ENCODE measurements at places on chromosomes 5 and 9.
A peak's percentile ranks its signal among the peaks of the same experiment; 100 is the strongest.

DNA sequence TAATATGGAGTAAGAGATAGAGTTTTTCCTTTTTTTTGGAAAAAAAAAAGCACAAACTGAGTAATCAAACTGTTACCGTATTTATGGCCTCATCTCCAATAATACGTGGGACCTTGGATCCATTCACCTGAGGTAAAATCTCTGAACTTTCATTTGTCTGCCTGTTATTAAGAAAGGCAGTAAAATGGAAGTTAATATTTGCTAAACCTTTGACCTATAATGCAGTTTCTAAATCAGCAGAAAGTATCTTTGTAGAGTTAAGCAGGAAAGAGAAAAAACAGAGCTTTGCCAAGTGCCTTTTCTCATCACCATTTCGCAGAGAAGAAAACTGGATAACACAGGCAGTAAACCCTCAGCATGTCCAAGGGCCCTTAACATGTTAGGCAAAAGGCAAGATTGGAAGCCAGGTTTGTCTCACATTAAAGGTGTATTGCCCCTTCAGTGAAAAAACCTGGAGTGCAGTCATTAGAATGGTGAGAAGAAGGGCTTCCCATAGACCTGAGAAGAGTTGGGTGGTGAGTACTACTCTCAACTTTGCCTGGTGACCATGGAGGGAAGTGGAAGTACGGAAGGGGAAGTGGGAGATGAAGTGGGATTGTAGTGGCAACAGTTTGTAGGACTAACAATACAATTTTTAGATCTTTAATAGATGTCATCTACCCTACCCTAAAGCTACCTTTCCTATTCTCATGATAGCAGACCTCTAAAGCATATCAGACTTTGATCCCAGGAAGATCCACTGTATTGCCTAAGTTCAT lies 65.4 kb upstream of the GRAMD2B start:
- no peak for DNase-seq

GRCh38 chr5:53407373-53407772 lies 73.1 kb upstream of the FST start:
- DNase-seq: no peak

DNA sequence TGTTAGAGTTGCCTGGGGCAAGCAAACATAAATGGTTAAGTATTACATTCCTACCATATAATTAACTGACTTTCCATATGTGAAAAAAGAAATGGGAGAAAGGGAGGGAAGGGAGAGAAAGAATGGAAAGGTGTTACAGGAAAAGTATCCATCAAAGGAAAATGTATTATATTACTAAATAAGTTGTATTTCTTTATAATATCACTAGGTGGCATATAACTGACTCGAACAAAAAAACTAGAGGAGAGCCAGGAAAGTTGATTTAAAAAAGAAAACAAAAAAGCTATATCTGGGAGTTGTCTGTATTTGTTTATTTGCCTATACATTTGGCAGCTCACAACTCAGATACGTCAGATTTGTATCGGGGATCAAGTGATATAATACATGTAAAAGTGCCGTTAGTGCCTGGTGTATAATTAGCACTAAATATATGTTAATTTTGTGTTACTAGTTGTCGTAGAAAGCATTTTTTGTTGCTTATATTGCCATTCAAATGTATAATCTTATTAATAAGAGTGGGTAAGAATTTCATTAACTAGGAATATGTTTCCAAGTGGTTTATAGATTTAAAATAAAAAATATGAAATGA lies 59.6 kb upstream of the ADAMTS19 start:
- DNase-seq: no peak

DNA sequence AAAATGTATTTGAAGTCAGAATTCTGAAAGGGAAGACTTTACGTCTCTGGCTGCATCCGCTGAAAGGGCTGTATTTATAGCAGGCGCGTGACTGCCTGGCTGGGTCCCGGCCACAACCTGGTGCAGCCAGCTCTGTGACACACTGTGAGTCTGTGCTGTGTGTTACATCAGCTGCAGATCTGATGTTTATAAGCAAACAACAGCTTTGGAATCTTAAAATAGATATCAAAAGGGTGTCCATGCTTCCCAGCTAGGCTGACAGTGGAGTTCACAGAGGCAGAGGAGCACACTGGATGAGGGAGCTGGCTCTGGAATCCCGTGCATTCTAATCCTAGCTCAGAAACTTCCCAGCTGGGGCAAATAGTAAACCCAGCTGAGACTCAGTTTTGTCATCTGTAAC lies 433.4 kb upstream of the BRINP1 start:
- DNase-seq: no peak

DNA sequence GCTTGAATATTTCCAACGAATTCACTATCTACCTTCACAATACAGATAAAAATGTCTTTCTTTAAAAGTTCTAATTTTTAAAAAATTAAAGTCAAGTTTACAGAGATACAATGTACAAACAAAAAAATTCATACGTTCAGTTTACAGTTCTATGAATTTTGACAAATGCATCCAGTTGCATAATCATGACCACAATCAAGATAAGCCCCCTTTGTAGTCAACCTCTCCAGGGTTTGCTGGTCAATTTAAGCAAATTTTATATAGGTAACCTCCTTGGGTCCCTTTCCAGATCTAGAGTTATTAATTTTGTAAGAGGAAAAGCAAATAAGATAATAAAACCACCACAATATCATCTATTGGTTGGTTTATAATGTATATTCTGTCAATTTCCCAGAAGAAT lies 76.3 kb downstream of the MRPS27 start:
- no peak for DNase-seq

GRCh38 chr5:56585461-56585860 lies 229.9 kb upstream of the MAP3K1 start:
- DNase-seq: no peak

DNA sequence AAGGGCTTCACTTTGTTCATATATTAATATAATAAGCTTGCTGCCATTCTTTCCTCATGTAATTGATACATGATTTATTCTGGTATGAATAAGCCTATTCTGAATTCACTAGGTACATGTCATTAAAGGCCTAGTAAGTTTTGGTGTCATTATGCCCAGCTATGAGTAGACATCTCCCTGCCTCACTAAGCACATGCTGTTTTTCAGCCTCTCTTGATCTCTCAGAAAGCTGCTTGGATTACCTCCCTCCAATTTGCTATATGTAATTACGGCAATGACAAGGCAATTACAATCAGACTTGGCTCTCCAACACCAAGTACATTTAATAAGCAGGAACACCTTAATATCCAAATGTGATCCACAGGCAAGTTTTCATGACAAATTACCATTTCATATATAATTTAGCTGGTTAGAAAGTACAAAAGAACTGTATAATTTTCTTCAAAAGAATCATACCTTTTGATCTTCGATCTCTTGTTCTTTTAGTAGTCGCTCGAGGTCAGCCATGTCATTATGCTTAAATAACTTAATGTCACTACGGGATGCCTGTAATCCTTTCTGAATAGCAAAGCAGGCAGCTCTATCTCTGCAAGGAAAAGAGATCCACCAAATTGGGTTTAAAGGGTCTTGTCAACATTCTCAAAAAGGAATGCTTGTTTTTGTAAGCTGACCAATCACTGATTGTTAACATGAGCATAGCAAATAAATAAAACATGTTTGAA lies 56.3 kb downstream of the SPTLC1 start:
- DNase-seq: no peak

DNA sequence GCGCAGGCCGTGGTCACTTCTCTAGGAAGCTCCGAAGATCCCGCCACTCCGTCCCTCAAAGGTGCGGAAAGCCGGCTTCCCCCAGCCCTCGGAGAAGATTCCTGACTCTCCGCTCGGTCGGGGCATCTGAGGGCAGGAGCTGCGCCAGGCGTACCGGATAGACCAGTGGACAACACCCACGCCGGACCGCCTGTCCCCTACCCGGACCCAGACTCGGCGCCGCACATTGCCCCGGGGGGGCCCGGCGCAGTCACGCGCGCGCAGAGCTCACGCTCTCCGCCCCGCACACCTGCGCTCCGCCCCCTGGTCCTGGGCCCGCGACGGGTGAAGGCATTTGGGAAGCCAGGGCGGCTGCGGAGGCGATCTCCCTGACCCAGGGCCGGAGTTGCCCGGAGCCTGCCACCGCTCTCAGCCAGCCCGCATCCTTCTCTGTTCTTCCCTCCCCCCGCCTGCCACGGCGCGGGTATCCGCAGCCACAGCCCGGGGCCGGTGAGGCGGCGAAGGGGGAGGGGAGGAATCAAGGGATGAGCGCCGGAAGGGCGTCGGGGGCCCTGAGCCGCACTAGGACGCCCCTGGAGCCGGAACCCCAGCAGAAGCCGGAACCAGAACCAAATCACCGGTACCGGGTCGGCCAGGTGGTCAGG lies 448 bp downstream of the RELL2 start:
- DNase-seq: peak; percentile 63

- peak; percentile 60 for DNase-seq
Observed at GRCh38 chr5:157143127-157143971, 684 bp upstream of the MED7 start.

GRCh38 chr9:91384954-91385353 lies 23.2 kb upstream of the AUH start:
- no peak for DNase-seq

DNA sequence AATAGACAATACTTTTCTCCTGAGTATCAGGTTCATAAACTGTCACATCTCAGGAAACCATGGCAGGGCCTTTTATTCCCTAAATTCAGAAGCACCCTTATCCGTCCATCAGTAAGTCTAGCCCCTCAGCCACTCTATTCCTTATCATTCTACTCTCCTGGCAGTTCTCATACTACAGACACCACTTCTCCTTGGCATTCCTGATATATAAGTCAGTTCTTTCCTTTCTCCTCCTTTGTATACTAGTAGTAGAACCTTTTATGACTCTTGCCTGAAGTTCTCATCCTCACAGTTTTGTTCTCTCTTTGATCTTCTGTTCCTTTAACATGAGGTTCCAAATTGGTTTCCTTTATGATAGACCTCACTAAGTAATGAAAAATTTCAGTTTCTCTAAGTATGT lies 29.3 kb downstream of the GRAMD2B start:
- DNase-seq: no peak

- DNase-seq: no peak
Observed at GRCh38 chr9:132458432-132458831, 48.4 kb downstream of the CFAP77 start.

DNA sequence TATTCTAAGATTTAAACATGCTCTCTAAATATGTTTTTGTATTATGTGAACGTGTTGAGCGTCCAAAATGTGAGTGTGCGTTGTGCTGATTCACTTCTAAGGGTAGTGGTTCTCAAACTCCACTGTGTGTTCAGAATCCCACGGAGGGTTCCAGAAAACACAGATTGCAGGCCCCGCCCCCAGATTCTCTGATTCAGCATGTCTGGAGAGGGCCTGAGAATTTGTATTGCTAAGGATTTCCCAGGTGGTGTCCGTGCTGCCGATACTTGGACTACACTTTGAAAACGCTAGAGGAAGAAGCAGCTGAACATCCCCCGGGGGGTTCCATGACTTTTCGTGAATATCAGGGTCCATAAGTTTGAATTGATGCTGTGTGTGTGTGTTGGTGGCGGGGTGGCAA lies 1043.2 kb upstream of the WWC1 start:
- no peak for DNase-seq

GRCh38 chr5:10409504-10409903 lies 32.2 kb upstream of the ROPN1L start:
- DNase-seq: no peak

All from stimulated activated CD4-positive, alpha-beta T cell treated with anti-CD3 and anti-CD28 coated beads, Interleukin-4, amount 100 ng/mL, for 24 hours (primary cell).